ENCODE measurements at places on chromosomes 16 and 17. TPM values are rescaled to one million over a fixed set of nuclear protein-coding genes. Genes with fewer than 3 reads are reported as not detected.

The NOTUM gene
- 0.90 TPM for total RNA-seq

The COG1 gene
- 25.3 TPM for total RNA-seq

The C16orf54 gene
- not detected for total RNA-seq

The ACSM2A gene
- total RNA-seq = not detected

The KRTAP9-7 gene
- not detected for total RNA-seq

The CPNE2 gene
- total RNA-seq = 18.6 TPM

The SLC12A3 gene
- total RNA-seq = 0.11 TPM

The CHD9NB gene
- 1.8 TPM for total RNA-seq

The STX1B gene
- 4.1 TPM for total RNA-seq

The ZG16 gene
- total RNA-seq = not detected

The PIMREG gene
- total RNA-seq = 94.6 TPM

The CCL4 gene
- not detected for total RNA-seq

- no peak for DNase-seq
Observed at GRCh38 chr17:80388175-80388574, 26.8 kb upstream of the ENDOV start.

DNA sequence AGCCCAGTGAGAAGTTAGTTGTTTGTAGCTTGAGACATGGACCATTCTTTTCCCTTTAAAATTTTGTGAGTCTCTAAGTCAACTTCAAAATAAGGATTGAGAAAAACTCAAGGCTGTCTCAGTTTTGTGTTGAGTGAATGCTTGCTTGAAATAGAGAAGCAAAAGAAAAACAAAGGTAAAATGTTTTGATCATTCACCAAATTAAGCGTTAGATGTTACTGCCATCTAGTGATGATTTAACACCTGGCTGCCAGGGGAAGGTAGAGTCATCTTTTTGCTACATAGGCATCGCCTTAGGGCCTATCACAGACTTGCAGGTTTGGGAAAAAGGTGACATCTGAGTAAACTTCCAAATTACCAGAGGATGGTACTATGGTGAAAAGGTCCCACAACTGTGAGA lies 74.4 kb downstream of the PCTP start:
- DNase-seq = peak; percentile 27

GRCh38 chr16:55824473-55825000 lies 8.4 kb downstream of the CES1 start:
- DNase-seq = no peak

DNA sequence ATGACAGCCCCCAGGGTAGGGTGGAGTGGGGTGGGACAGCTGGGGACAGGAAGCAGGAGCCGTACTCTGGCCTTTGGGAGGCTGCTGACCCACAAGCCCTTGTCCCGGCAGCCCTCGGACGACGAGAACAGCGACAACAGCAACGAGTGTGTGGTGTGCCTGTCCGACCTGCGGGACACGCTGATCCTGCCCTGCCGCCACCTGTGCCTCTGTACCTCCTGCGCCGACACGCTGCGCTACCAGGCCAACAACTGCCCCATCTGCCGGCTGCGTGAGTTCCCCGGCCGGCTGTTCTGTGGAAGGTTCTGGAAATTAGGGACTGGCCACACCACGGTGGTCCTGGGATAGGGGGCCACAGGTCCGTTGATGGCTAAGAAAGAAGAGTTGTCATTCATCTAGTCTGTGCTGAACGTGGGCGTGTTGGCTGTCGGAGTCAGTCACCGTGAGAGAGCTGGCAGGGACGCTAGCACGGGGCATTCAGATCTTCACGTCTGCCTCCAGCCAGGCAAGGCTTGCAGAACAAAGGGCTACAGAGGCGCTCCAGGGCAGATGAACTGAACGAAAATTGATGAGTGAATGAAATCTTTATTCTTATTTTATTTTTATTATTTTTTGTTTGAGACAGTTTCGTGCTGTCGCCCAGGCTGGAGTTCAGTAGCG lies 19.8 kb upstream of the NUDT16L1 start:
- DNase-seq = no peak

- no peak for DNase-seq
Observed at GRCh38 chr17:18932360-18933055, 19.5 kb upstream of the SLC5A10 start.

DNA sequence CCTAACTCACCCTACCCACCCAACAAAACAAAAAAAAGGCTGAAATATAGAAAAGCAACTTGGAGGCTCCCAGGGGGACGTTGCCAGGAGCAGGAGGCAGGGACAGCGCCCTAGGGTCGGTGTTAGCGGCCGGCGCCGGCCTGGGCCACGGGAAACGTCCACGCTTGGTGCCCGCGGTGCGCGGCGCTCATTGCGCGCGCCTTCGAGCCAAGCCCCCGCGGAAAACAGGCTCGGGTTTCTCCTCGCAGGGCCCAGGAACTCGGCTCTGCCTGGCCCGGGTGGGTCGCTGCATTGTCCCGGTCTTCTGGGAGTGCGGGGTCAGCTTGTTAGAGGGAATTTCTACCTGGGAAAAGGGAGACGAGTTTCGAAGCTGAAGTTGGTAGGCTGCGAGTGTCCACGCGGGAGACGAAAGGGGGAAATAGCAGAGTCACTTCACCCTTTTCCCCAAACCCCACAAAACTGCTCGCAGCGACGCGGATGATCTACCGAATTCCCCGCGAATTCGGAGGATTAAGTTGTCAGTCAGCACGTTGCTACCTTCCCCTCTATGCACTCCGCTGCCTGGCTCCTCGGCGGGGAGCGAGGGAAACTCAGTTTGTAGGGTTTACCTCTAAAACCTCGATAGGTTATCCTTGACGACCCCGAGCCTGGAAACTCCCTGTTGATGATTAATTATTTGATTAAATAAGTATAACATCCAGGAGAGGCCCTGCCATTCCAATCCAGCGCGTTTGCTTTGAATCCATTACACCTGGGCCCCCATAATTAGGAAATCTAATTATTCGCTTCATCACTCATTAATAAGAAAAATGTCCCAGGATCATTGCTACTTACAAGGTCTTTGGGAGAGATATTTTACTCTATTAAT lies 751 bp upstream of the FOXC2 start:
- no peak for DNase-seq

DNA sequence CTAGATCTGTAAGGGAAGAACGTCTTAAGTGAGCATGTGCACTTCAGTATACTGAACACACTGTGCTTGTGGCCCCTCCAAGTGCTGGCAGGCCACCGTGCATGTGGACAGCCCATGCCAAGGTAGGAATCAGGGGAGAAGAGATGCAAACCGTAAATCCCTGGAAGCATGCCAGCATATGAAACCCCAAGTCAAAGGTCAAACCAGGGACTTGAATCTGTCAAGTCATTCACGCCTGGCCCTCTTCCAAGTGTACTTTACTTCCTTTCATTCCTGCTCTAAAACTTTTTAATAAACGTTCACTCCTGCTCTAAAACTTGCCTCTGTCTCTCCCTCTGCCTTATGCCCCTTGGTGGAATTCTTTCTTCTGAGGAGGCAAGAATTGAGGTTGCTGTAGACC lies 2.8 kb upstream of the ATXN2L start:
- peak; percentile 8 for DNase-seq

GRCh38 chr16:5006348-5007193 lies 27.2 kb downstream of the NAGPA start:
- no peak for DNase-seq

DNA sequence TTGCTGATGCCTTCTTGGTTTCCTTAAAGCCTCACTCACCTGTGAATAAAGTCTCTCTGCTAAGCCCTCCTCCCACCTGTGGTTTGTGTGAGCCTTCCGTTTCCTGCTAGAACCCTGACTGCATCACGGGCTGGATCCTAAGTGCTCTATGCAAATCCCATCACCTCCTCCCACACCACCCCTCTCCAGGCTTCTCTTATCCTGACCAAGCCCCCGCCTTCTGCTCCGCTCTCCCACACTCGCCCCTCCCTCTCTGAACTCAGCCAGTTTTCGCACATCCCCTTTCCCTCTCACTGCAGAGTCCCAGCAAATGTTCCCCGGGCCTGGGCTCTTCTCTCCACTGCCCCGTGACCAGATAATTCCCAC lies 51.8 kb downstream of the PIMREG start:
- DNase-seq = no peak

DNA sequence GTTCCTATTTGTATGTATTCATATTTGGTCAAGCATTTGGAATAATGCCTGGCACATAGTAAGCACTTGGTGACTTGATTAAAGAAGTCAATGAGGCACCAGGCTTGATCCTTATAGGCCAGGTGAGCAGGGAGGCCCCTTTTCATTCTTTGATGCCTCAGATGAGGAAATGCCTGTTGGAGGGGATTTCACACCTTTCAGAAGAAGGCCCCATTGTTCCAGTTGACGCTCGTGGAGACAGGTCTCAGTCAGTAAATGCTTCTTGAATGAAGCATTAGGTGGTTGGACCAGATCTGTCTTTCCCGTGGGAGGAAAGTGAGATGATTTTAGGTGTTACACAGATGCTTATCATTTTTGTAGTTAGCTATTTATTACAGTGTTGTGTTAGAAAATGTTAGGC lies 13.0 kb downstream of the LCMT1 start:
- no peak for DNase-seq

GRCh38 chr16:77692612-77693011 lies 29.7 kb upstream of the NUDT7 start:
- DNase-seq = no peak

- DNase-seq = no peak
Observed at GRCh38 chr16:46688101-46688653, 801 bp downstream of the VPS35 start.

DNA sequence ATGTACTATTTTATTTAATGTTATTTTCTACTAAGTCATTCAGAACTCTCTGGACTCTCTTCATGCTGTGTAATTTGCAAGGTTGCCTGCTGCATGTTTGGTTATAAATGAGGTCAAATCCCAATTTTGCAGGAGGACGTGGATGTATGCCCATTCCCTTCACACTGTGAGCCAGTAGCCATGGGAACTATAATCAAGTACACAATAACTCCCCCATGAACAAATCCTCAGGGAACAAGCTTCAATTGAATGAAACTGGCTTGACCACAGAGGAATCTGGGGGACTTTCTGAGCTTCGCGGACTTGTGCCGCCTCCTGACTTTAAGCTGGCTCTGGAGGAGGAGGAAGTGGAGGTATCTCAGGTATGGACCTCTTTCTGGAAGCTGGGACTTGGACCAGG lies 14.6 kb upstream of the KCTD13 start:
- peak; percentile 6 for DNase-seq

DNA sequence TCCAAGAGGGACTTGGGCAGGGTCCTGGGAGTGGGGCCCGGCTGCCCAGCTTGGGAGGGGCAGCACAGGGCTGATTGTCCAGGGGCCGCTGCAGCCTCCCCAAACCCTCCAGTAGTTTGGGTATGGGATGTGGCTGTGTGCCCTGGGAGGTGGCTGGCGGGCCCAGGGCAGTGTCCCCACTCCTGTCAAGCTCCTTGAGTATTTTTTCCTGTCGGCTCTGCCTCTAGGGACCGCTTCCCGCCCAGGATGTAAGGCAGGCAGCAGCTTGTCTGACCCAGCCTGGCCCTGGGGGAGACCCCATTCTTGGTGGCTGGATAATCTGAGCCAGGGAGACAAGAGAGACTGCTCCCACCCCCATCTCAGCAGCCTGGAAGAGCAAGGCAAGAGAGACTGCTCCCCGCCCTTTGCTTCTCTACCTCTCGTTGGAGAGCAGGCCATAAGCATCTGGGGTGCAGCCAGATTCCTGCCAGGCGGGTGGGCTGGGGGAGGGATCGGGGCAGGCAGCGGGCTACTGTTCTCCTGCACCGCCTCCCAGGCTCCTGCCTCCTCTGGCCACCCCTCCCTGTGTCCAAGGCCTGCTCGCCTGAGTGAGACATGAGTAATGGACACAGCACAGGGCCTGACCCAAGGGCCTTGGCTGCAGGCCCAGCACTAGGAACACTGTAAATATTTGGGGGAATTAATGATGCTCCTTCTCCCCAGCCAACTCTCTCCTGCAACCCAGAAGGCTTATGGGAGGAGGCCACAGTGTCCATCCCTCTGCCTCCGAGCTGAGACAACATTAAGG lies 18.4 kb upstream of the ITGA3 start:
- DNase-seq = peak; percentile 87

GRCh38 chr16:70725912-70726828 lies 40.3 kb upstream of the MTSS2 start:
- no peak for DNase-seq

DNA sequence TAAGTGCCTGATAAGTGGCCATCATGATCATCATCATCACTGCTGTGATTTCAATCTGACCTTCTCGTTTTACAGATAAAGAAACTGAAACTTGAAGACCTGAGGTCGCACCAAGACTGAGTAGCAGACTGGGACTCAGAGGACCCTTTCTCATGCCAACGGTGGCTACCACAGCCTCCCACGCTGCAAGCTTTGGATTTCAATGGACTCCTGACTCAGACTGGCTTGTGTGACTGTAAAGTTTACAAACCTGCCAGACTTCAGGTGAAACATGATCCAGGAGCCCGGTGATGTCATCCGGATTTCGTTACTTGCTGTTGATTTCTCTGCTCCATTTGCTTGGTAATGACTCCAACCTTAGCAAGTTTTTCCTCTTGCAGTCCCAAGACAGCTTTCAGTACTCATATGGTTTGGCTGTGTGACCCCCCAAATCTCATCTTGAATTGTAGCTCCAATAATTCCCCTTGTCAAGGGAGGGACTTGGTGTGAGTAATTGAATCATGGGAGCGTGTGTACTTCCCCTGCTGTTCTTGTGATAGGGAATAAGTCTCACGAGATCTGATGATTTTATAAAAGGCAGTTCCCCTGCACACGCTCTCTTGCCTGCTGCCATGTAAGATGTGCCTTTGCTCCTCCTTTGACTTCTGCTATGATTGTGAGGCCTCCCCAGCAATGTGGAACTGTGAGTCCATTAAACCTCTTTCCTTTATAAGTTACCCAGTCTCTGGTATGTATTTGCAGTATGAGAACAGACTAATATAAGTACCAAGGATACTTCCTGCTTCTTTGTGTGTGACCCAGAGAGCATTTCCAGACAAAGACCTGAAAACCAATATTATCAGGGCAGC lies 26.7 kb upstream of the IRX6 start:
- DNase-seq = no peak

GRCh38 chr16:75074920-75075687 lies 41.5 kb downstream of the LDHD start:
- DNase-seq = no peak

GRCh38 chr16:57976331-57976796 lies 5.4 kb upstream of the CNGB1 start:
- DNase-seq = no peak

DNA sequence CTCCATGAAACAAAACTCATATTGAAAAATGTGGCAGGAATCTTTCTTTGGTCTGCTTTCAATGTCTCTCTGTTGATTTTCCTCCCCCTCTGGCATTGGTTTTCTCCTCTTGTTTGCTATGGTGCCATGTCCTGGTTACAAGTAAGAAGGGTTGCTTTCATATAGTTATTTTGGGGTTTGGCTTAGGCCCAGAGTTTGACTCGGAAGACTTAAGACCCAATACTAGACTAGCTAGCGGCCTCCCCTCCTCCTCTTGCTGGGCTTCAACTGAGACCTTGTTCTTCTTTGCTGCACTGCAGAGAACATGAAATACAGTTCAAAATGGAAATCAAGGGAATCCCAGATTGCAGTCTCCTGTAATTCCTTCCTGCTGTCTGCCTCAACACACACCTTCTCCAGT lies 30.0 kb upstream of the CLEC18A start:
- DNase-seq = peak; percentile 37

DNA sequence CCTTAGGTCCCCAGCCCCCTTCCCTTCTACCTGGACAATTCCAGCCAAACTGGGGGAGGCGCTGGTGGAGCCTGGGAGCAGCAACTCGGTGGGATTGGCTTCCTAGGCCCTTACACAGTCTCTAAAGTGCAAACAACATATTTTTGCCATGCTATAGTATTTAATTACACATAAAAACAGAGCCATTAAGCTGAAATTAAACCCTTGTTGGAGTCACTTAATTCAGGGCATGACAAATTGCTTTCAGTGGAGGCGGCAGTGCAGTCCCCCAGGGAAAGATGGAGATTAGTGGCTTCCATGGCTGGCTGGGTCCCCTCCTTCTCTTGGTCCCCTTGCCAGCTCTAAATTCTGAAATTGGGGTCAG lies 17.3 kb downstream of the IGFBP4 start:
- DNase-seq = no peak

All from LHCN-M2 (cell line).